ENCODE measurements at places on chromosomes 12 and 14. TPM values are rescaled to one million over a fixed set of nuclear protein-coding genes. Genes with fewer than 3 reads are reported as not detected.

The BRAP gene
- polyA plus RNA-seq = 23.9 TPM

The HOXC4 gene
- polyA plus RNA-seq = not detected

The FGF6 gene
- not detected for polyA plus RNA-seq

The SCNN1A gene
- polyA plus RNA-seq = not detected

The EFS gene
- polyA plus RNA-seq = 22.2 TPM

The TCL1A gene
- not detected for polyA plus RNA-seq

The SLC25A3 gene
- 804 TPM for polyA plus RNA-seq

- H3K27ac ChIP-seq = no peak overlapping the region
- no peak for DNase-seq
- no peaks in the 10 kb centered on the region for H3K4me1 ChIP-seq
- H3K4me3 ChIP-seq = no peak overlapping the region
- peaks cover 28% of the 10 kb centered on the region for H3K27me3 ChIP-seq
Observed at GRCh38 chr12:52584156-52584682, 10.6 kb upstream of the KRT74 start.

GRCh38 chr12:118682656-118683055 lies 298.7 kb upstream of the SRRM4 start:
- no peaks in the 10 kb centered on the region for H3K4me1 ChIP-seq
- H3K4me3 ChIP-seq = no peak overlapping the region
- H3K27ac ChIP-seq = no peak overlapping the region
- no peaks in the 10 kb centered on the region for H3K36me3 ChIP-seq
- no peaks in the 10 kb centered on the region for H3K27me3 ChIP-seq
- DNase-seq = no peak

GRCh38 chr12:53674977-53675700 lies 744 bp downstream of the ATP5MC2 start:
- no peak for DNase-seq
- H3K27me3 ChIP-seq = no peaks in the 10 kb centered on the region
- peaks cover 21% of the 10 kb centered on the region for H3K36me3 ChIP-seq

GRCh38 chr14:64209444-64210131 lies 84.6 kb downstream of the ESR2 start:
- H3K4me1 ChIP-seq = peaks cover 20% of the 10 kb centered on the region
- no peak overlapping the region for H3K4me3 ChIP-seq
- peaks cover 16% of the 10 kb centered on the region for H3K36me3 ChIP-seq
- no peaks in the 10 kb centered on the region for H3K27me3 ChIP-seq
- DNase-seq = no peak

DNA sequence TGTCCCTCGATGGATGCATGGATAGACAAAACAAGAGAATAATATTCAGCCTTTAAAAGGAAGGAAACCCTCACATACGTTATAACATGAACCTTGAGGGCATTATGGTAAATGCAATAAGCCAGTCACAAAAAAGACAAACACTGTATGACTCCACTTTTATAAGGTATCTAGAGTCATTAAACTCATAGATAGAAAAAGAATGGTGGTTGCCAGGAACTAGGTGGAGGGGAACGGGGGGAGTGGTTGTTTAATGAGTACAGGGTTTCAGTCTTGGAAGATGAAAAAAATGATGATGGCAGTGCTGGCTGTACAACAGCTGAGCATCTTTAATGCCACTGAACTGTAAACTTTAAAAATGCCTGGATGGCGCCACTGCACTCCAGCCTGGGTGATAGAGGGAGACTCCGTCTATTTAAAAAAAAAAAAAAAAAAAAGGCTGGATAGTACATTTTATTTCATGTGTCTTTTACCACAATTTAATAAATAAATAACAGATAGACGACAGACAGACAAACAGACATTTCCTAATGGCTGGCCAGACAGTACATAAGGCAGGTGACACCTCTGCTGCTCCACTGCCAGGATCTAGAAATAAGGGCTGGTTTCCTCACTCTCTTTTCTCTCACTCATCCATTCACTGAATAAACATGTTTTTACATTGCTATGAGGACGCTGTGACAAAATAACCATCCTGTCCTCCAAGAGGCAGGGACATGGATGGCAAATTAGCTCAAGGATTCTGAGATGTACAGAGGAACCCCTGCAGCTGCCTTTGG lies 118.8 kb downstream of the FOXN3 start:
- H3K27ac ChIP-seq = no peak overlapping the region
- no peak for DNase-seq
- no peak overlapping the region for H3K4me3 ChIP-seq
- H3K27me3 ChIP-seq = no peaks in the 10 kb centered on the region
- H3K36me3 ChIP-seq = no peaks in the 10 kb centered on the region

Measured in cardiac muscle cell (in vitro differentiated cells and primary cell).